ENCODE measurements at places on chromosomes 3 and 15.

DNA sequence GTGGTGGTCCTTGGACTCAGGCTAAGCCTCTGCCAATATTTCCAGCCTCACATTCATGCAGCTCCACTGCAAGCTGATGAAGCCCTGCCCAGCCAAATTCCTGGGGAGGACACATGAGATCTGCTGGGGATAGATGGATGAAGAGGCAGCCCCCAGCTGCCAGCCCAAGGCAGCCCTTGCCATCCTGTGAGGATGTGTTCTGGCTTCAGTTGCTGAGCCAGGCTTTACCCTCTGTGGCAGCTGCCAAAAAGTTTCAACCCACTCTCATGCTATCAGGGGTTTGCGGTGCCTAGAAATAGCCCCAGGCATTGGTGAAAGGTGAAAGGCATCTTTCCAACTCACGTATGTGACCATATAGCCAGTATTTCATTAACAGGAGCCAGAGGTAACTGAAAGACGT, 37.6 kb downstream of the C2CD4A start:
- no peak for DNase-seq

- DNase-seq = no peak
Observed at GRCh38 chr3:56758539-56758981, 43.2 kb downstream of the ARHGEF3 start.

GRCh38 chr3:114900908-114901307, 246.2 kb downstream of the ZBTB20 start:
- DNase-seq = no peak

DNA sequence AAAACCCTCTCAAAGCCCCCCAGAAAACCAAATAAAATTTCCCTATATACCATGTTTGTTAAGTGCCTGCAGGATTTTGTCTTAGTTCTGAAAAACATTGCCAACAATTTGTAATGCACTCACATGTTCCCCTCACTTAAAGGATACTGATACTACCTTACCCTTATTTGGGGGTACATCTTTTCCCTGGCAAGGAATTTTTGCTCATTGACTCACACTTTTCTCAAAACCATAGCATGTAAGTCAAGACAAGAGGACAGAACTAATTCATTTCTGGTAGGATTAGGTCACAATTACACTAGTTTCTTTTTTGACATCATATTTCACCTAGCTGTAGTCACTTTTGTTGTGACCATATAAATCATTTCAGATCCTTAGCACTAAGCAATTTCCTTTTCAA, 222.2 kb downstream of the THRB start:
- no peak for DNase-seq

DNA sequence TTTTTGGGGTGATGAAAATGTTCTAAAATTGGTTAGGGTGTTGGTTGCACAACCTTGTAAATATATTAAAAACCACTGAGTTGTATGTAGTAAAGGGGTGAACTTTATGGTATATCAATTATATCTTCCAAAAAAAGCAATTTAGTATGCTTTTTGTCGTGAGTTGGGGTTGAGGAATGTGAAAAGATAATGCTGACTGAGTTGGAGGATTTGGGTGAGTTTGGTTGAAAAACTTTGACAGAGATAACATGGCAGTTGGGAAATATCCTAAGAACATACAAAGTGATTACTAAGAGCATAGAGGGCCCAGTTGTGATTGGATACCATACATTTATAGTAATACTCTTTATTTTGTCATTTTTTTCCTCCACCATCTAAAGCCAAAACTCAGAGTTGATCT, 33.6 kb downstream of the HMG20A start:
- DNase-seq = no peak

All from hematopoietic multipotent progenitor cell treated with erythropoietin and hydrocortisone succinate and interleukin-3 and kit ligand, for 8 days (in vitro differentiated cells).